ENCODE measurements at places on chromosomes 16 and 17.
A peak's percentile ranks its signal among the peaks of the same experiment; 100 is the strongest.

- no peak for DNase-seq
These were observed 2.7 kb upstream of the SNX20 start for GRCh38 chr16:50683689-50684374.

DNA sequence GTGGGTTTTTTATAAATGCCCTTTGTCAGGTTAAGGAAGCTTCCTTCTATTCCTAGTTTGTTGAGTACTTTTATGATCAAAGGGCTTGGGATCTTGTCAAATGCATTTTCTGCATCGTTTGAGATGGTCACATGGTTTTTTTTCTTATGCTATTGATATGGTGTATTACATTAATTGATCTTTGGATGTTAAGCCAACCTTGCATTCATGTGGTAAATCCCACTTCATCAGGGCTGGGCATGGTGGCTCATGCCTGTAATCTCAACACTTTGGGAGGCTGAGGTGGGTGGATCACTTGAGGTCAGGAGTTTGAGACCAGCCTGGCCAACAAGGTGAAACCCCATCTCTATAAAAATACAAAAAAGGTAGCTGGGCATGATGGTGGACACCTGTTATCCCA lies 30.8 kb upstream of the ATP2A3 start:
- no peak for DNase-seq

DNA sequence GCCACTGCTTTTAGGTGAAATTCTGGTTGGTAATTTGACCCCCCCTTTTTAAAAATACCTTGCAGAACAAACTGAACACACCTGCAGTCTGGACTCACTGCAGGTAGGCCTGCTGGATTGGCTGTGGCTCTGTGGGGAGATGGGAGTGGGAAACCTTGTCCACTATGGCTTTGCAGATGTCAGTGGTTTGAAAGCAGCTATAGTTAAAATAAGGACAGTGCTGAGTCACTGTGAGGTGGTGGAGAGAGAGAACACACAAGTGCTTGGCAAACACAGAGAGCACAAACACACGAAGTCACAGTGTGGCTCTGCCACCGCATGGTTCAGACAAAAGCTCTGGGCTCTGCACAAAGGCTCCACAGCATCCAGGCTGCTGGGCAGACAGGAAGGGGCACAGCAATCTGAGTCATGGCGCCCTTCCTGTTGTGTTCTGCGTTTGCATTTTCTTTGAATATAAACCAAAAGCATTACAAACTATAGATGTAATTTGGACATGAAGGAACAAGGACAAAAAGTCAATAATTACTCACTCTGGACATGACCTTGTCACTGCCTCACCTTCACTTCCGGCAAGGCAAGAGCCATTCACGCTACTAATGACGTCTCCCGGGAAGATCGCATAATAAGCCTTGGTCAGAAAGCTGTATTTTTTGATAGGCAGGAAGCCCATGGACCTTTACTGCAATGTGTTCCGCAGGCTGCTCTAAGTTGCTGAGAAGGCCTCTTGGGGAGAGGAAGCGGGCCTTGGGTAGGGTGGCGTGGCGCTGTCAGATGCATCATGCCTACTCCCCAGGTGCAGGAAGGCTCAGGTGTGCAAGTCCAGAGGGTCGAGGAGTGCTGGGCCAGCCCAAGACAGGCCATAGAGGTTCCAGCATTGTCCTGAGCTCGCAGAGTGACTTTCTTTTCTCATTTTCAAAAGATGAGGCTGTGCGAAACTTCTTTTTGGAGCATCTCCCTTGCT lies 60.1 kb upstream of the MED9 start:
- no peak for DNase-seq

DNA sequence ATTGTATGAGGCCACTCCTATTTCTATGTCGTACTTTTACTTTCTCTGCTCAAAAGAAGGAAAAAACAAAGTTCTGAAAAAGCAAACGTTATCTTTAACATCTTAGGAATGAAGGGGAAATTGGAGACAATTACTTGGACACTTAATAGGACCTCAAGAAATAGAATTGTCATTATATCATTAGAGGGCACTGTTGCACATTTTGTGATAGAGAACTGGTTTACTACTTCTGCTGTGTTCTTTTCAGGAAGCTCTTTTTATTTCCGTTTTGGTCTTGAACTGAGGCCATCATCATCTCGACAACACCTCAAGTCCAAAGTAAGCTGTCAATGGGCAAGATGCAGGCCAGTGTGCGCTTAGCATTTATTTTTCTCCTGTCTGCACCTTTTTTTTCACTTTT lies 14.6 kb downstream of the COG4 start:
- no peak for DNase-seq

GRCh38 chr16:89584768-89585549 lies 9.4 kb downstream of the CPNE7 start:
- no peak for DNase-seq

- DNase-seq, result no peak
These were observed 18.7 kb upstream of the ADGRG1 start for GRCh38 chr16:57609541-57610401.

GRCh38 chr17:71985111-71986039 lies 135.4 kb upstream of the SOX9 start:
- DNase-seq, result no peak

GRCh38 chr16:71524566-71525553 lies 1.4 kb upstream of the CHST4 start:
- no peak for DNase-seq

GRCh38 chr17:5530265-5531084 lies 44.1 kb downstream of the MIS12 start:
- DNase-seq, result no peak

GRCh38 chr17:62616993-62617893 lies 10.2 kb upstream of the MRC2 start:
- no peak for DNase-seq

DNA sequence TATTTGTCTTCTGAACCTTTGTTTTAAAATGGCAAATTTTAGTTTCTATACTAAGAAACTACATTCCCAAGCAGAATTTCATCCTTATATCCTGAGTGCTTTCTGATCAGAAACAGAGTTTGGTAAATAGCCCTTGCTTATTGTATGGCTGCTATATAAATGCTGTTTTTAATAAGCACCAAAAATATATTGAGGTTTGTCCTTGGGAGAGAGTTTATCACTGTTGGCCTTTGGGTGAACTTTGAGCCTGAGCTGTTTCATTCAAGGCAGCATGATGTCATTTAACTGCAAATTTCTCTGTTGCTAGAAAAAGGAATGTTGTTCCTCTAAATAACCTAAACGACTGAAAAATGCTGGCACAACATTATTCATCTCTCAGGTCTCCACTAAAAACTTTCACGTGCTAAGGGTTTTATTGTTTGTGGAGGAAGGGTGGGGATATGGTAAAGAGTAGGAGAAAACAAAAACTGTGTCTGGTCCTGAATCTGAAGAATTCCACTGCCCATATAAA lies 334.3 kb upstream of the TBX2 start:
- DNase-seq, result peak; percentile 40

GRCh38 chr17:79830303-79830702 lies 8.9 kb downstream of the CBX4 start:
- no peak for DNase-seq

GRCh38 chr17:53749178-53749577 lies 73.5 kb upstream of the KIF2B start:
- DNase-seq, result peak; percentile 2

DNA sequence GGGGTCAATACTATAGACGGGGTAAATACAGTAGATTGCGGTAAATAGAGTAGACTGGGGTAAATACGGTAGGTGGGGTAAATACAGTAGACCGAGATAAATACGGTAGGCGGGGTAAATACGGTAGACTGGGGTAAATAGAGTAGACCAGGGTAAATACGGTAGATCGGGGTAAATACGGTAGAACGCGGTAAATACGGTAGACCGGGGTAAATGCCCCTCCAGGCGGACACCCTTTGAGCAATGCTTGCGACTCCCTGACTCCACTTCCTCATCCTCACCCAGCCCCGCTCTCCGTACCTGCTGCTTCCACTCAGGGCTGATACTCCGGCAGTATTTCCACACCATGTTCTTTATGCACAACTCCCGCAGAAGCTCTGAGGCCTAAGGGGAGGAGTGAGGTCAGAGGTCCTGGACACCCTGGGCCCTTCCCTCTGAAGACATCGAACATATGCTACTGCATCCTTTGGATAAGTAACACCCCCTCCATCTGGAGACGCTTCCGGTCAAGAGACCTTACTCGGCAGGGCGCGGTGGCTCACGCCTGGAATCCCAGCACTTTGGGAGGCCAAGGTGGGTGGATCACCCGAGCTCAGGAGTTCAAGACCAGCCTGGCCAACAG lies 13.3 kb upstream of the CRK start:
- DNase-seq, result no peak

- DNase-seq, result no peak
These were observed 53.6 kb downstream of the CBFA2T3 start for GRCh38 chr16:88923450-88923849.

DNA sequence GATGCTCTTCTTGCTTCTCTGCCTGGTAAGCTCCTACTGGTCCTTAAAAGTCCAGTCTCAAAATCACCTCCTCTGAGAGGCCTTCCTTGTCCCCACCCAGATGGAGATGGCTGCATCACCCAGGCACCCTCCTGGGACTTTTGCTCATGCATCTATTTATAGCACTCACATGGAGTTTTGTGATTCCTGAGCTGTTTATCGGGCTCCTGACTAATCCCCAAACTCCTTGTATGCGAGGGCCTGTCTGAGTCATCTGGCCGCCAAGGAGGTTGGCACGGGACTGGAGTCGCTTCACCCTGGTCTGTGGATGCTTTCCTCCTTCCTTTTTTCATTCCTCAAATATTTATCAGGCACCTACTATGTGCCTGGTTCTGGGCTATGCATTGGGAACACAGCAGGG lies 2.3 kb upstream of the MAP2K3 start:
- DNase-seq, result peak; percentile 89

DNA sequence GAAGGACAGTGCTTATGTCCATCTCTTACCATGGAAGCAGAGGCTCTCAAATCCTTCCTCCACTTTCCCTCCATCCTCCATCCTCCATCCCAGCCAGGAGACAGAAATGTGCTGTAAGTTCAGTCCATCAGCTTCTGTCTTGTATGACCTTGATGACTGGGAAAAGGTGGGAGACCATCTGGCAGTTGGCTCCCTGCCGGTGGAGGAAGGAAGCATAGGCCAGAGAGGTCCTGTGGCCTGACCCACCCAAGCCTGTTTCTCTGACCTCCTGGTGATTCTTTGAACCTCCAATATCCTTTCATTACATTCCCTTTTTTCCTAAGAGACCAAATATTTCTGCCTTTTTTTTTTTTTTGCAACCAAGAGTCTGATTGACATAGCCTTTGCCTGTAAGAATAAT lies 215.3 kb downstream of the ABCC12 start:
- no peak for DNase-seq

DNA sequence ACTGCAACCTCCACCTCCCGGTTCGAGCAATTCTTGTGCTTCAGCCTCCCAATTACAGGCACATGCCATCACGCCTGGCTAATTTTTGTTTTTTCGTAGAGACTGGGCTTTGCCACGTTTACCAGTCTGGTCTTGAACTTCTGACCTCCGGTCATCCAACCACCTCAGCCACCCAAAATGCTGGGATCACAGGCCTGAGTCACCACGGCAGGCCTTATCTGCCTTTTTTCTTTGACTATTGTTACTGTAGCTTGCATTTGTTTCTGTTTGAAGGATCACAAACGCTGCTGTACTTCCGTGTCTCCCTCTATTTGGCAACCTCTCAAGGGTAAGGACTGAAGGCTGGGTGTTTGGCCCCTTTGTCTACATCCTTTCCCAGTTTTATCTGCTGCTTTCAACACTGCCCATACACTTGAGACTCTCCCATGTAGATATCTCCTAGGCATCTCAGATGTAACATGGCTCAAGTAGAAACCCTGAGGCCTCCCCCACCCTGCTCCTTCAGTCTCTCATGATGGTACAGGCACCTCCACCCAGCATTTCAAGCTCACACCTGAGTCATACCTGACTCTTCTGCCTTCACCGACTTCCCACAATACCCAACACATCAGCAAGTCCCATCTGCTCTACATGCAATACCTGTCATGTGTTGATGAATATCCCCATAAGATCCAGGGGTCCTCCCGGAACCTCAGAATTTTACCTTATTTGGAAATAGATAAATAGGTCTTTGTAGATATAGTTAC lies 219.0 kb downstream of the CPPED1 start:
- DNase-seq, result peak; percentile 18

DNA sequence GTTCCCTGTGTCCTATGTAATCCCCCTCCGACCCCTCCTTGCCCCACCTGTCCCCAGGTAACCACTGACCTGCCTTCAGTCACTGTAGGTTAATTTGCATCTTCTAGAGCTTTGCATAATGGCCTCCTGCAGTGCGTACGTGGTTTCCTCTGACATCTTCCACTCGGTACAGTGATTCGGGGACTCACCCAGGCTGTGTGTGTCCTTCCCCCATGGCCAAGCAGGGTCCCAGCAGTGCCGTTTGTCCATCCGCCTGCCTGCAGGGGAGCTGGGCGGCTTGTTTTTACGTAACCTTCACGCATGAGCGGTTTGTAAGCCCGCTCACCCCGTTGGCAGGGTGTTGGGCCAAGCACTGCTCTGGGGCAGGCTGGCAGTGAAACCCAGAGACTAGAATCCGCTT lies 7.9 kb downstream of the MAPK8IP3 start:
- DNase-seq, result no peak

- no peak for DNase-seq
These were observed 19.7 kb upstream of the NUP93 start for GRCh38 chr16:56710181-56710737.

GRCh38 chr16:85563515-85564276 lies 49.4 kb upstream of the GSE1 start:
- DNase-seq, result no peak

- no peak for DNase-seq
These were observed 3.6 kb downstream of the LSM12 start for GRCh38 chr17:44062871-44063270.

DNA sequence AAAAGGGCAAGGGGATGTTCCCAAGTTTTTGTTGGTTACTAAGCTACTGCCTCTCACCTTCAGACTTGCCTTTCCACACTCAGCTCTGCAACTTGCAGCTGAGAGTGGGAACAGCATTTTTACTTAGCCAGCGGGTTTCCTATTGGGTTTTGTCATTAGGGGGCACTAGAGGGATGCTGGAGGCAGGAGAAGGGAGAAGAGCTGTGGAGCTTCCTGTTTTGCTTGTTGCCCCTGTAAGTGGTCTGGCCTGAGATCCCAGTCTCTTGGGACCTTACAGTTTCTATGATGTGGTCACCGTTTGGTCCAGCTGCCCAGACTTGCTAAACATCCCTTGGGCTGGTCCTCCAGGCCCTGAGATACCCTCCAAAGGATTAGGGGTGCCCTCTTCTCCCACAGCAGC lies 209.6 kb upstream of the NLRP1 start:
- DNase-seq, result no peak

DNA sequence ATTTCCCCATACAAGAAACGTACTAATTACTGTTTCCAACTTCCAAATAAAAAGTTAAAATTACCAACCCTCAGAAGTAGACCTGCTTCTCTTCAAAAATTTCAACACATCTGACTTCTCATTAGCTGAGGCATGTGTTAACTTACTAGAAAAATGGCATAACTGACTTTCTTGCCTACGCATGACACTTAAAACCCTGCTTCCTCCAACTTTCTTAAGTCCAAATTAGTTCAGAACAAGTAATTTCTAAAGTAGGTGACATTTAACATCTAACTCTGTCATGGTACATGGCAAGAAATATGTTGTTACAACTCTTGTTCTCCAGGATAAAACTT lies 6.7 kb downstream of the USP7 start:
- no peak for DNase-seq

GRCh38 chr17:828761-829160 lies 46.6 kb downstream of the MRM3 start:
- no peak for DNase-seq
